ENCODE measurements at places on chromosomes 3 and 15.

- DNase-seq: no peak
Observed at GRCh38 chr3:156307704-156308103, 187.3 kb downstream of the KCNAB1 start.

DNA sequence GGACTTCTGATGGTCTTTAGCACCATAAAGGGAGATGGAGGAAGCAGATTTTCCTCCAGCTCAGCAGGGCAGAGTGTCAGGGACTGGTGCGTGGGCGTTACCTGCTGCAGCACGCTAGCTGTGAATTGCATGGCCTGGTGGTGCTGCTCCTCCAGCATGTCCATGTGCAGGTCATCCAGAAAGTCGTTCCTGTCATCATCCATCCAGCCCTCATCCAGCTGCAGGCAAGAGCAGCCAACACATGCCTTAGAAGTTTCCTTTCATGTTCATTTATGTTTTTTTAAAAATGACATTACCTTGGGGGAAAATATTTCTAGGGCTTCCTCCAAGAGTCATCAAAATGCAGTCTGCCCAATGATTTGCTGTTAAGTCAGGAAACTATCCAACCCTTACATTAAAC is 239.2 kb downstream of the PDZRN3 start:
- DNase-seq: no peak

GRCh38 chr3:147760085-147760484 is 350.9 kb downstream of the ZIC1 start:
- no peak for DNase-seq

DNA sequence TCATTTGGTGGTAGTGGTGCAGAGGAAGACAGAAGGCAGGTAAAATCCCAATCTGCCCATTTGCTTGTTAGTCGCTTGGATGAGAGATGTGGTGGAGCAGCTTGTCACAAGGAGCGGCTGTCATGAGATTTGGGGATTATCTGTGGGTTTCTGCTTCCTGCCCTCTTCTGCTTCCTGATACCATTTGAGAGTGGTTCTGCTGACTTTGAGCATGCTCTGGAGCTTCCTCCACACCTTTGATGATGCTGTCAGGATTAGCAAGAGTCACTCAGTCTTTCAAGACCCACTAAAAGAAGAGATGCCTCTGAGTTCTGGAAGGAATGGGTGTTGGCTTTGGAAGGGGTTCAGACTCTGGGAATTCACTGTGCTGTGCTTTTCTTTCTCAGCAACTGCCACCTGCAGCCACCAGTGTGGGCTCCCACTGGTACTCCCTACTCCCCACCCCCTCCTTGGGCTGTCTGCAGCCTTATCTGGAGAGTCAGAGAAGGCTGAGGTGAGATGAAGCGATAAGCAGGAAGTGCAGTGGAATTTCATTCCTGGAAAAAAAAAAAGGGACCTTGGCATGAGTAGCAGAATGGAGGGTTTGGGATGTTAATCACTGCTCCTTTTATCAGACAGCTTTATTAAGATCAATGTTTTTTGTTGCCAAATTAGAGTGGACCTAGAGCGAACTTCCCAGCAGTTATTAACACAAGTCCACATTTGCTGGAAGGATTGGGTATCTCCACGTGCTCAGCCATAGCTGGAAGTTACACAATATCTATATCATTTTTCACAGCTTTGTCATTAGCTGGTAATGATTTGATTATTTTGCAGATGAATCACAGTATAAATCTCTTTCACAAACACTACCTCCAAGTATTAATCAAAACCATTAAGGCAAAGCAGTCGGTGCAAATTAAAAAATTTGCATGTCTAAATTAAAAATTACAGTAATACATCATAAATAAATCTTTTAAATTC is 233.0 kb upstream of the SATB1 start:
- DNase-seq: no peak

- no peak for DNase-seq
Observed at GRCh38 chr3:188812198-188812597, 359.6 kb upstream of the TPRG1 start.

Data from effector CD4-positive, alpha-beta T cell (primary cell).